ENCODE measurements at places on chromosomes 4 and X.

- no peak for DNase-seq
Measured at GRCh38 chr4:92333016-92333415, 29.2 kb downstream of the GRID2 start.

- peak; percentile 62 for DNase-seq
Measured at GRCh38 chrX:111244235-111244750, 26.0 kb downstream of the CAPN6 start.

- DNase-seq = no peak
Measured at GRCh38 chrX:12991575-12991974, 16.7 kb downstream of the TMSB4X start.

GRCh38 chr4:12177416-12177815, 748.7 kb upstream of the HS3ST1 start:
- DNase-seq = no peak

- no peak for DNase-seq
Measured at GRCh38 chr4:86441175-86441936, 81.5 kb upstream of the MAPK10 start.

DNA sequence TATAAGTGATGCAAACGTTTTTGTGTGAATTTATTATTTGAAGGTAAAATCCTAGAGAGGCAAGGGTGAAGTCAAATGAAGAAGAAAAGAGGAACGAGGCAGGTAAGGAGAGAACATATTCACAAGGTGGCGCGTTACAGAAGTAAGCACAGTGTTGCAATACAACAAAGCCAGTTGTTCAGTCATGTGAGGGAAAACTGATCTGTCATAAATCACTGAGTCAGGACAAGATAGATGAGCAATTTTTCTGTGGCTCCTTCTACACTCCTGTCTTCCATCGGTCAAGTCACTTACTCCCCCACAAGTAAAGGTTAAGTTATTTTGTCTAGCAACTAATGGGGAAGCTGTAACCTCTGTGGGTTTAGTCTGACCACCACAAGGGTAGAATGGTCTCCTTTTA, 203.0 kb upstream of the GK2 start:
- no peak for DNase-seq

DNA sequence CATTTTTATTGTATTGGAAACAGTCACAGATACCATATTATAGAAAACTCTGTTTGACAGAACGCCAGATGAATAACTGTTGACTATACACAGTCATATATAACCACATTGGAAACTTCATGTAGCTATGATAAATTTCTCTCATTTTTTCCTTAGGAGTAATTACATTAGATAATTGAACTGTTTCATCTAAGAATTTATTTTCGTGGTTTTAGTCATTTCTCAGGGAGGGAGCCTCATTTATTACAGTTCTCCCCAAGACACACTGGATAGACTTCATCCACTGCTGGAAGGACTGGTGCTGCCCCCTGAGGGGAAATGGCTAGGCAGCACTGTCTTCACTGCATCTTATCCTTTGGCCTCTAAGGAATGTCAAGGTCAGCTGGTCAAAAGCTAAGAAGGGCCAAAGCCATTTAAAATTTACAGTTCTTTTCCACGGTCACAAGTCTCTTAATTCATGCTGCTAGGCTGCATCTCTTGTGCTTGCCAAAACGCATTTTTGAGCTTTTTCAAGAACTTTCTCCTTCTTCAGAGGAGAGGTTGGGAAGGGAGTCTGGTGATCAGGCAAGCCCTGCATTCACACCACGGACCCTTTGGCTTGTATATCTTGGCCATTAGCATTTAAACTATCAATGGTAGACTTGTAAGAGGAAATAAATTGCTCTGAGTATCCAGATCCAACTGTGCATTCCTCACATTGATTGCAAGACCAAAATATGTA, 145.1 kb downstream of the CBR4 start:
- no peak for DNase-seq

- no peak for DNase-seq
Measured at GRCh38 chr4:147782087-147782781, 50.3 kb downstream of the ARHGAP10 start.

- no peak for DNase-seq
Measured at GRCh38 chr4:189445613-189446012, 495.1 kb upstream of the FRG1 start.

DNA sequence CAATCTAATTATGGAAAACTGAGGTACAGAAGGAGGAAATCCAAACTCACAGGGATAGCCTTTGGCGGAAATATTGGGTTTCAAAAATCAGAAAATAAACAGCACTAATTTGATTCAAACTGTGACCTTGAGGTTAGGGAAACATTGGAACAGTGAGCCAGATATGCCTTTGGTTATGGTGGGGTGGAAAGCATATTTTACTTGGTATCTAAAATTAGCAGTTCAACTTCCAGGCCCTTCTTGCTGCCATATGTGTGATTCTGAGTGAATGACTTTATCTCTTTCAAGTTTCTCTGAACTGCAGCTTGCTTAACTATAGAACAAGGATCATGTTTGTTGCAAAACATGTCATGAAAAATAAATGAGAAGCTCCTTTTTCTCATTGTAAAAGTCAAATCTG, 240.9 kb upstream of the VEGFC start:
- DNase-seq = no peak

- DNase-seq = no peak
Measured at GRCh38 chr4:95118497-95118896, 360.7 kb downstream of the BMPR1B start.

- no peak for DNase-seq
Measured at GRCh38 chrX:40008791-40009461, 88.8 kb downstream of the BCOR start.

DNA sequence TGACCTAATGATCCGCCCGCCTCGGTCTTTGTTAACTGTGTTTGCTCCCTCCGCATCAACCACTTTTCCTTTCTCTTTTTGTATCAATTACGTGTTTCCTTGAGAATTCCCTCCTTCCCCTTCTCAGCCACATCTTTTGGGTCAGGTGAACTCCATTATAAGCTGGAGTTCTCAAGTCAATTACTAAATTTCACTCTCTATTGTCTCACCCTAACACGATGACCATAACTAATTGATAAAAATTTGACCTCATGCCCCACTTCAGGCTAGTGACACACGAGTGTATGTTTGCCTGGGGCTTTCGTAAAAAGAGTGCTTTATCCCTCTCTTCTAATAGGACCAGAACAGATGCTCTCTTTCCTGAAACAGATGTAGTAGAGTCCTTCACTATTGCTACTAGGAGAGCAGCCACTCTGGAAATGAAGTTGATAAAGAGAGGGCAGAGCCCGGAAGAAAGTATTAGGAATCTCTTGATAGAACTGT, 403.6 kb upstream of the ANXA10 start:
- DNase-seq = no peak

DNA sequence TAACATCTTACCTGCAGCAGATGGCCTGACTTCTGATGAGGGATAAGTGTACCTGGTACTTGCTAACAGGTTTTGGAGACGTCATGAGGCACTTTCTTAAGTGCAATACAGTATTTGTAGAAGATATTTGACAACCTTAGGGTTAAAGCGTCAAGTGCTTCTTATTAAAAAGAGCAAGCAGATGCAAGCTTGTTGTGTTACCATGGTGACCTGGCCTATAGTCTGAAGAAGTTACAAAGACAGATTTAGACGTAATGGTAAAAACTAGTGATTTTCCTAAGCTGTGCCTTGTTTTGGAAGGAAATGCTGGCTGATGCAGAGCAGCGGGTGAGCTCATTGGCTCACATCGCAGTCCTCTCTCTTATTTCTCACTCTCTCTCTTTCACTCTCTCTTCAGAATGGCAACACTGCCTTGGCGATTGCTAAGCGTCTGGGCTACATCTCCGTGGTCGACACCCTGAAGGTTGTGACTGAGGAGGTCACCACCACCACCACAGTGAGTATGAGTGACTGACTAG, 243.6 kb downstream of the ANK2 start:
- no peak for DNase-seq

DNA sequence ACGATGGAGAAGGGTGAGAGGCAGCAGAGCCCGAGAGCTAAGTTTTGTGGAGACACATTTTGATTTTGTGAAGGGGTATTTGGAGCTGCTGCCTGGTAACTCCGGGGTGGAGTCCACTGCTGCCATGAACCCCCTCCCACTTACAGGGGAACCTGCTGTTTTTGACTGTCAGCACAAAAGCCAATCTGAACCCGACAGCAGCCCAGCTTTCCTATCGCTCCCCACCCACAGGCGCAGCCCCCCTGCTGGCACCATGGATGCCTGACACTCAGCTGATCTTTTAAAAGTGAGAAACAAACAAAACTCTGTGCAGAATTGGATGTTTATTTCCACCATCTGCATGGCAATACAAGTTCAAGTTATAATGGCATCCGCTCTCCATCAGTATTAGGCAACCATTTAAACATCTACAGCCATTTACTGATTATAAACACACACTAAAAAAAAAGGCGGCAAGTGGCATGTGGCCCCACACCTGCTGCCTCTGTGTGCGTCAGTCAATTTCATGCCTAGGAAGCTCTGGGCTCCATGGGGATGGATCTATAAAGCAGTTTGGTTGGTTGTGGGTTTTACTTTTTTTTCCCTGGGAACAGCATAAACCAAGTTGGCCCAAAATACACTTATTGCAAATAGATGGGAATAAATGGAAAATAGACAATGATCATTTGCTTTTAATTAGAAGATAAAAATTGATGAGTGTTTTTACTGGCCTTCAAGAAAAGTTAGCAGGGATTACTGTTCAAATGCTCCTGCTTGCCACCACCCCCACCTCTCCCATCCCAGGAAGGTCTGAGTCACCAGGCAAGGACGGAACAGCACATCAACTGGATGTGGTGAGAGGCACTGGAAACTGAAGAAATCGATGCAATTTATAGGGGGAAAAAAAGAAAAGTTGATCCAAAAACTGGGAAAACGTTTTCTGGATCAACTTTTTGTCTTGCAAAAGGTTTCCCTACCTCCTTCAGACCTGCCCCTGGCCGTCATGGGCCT, 46.0 kb downstream of the SEPSECS start:
- DNase-seq = no peak

DNA sequence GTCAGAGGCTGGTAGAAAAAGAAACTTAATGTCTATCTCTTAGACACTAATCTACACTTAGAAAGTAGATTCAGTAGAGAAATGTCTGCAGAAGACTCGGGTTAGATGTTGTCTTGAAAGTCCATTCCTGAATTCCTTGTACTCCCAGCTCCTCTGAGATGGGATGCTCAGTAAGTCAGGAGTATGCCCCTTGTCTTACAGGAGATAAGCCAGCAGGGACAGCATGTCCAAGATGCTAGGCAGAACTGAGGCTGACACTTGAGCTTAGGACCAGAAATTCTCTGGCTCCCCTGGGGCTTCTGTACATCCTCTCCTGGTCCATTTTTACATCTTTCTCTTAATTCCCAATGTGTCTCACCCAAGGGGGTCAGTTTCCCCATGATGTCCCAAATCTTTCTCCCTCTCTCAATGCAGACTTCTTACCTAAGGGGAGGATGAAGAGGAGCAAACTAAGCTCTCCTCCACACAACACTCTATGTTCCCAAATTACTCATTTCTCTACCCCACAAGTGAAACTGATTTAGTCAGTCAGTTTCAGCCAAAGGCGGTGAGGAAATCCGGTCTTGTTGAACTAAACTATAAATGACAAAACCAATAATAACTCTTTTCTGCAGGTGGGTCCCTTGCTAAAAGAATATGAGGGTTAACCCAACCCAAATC, 558.2 kb upstream of the DIPK2B start:
- DNase-seq = no peak

GRCh38 chr4:94976371-94977011, 218.7 kb downstream of the BMPR1B start:
- DNase-seq = no peak

GRCh38 chr4:2006367-2006766, 2.4 kb downstream of the NELFA start:
- no peak for DNase-seq

- no peak for DNase-seq
Measured at GRCh38 chr4:176443117-176443516, 123.4 kb downstream of the SPCS3 start.

- DNase-seq = no peak
Measured at GRCh38 chr4:156906325-156906724, 65.3 kb downstream of the PDGFC start.

GRCh38 chr4:152062936-152063620, 302.3 kb upstream of the GATB start:
- no peak for DNase-seq

DNA sequence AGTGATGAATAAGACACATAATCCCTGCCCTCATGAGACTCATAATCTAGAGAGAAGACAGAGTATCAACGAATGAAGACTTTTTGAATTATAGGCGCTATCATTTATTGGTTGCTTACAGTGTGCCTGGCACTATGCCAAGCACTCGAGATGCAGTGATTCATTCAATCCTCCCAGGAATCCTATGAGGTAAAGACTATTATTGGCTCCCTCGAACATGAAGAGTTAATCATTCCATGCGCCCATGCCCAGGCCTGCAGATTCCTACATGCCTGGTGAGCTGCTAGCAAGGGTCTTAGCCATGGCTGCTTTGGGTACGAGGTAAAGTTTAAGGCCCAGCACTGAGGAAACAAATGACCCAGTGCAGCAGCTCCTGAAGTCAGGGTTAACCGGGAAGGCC, 47.0 kb downstream of the TEX13B start:
- DNase-seq = no peak

DNA sequence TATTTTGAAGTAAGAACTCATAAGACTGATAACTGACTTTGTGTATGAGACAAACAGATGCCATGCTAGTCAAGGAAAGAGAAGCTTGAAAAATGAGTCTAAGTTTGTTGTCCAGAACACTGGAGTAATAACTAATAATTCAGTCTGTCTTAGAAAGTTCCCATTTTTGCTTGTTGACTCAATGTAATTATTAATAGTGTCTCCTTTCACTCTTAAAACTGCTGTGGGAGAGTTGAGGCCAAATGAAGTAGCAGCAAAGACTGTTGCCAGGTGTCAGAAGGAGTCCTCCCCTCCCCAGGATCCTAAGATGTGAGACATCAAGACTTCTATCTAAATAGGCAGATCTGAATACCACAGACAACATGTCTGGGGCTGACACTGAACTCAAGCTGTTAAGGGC, 20.8 kb upstream of the FAM13A start:
- no peak for DNase-seq

GRCh38 chr4:74364652-74365491, at the start of gene EREG:
Gene EREG, plus strand, starts transcription at chr4:74365145. Its CDS starts 164 bp downstream, at chr4:74365309.
- DNase-seq = no peak

- peak; percentile 93 for DNase-seq
Measured at GRCh38 chrX:16882702-16883486, 12.7 kb upstream of the RBBP7 start.

GRCh38 chr4:39883646-39884045, 94.1 kb downstream of the PDS5A start:
- DNase-seq = no peak

GRCh38 chr4:152075253-152075928, 314.6 kb upstream of the GATB start:
- no peak for DNase-seq

- no peak for DNase-seq
Measured at GRCh38 chr4:16034010-16034748, 49.6 kb downstream of the PROM1 start.

DNA sequence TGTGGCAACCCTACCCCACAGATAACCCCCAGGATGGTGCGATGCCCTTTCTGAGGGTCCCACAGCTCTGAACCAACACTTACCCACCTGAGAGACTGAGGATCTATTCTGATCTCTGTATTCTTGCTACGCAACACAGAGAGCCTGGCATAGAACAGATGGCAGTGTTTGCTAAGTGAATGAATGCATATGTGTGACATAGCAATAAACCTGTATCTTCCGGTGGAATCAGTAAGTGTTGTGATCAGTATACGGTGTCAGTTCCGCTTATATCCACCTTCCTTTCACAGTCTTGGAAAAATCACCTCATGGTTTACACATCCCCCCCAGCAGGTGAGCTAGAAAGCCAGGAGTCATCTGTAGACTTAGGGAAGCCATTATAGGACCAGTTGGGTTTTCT, 5.9 kb upstream of the HSD17B10 start:
- DNase-seq = no peak
